ENCODE measurements at places on chromosomes 5 and 9. TPM values are rescaled to one million over a fixed set of nuclear protein-coding genes. Genes with fewer than 3 reads are reported as not detected.

DNA sequence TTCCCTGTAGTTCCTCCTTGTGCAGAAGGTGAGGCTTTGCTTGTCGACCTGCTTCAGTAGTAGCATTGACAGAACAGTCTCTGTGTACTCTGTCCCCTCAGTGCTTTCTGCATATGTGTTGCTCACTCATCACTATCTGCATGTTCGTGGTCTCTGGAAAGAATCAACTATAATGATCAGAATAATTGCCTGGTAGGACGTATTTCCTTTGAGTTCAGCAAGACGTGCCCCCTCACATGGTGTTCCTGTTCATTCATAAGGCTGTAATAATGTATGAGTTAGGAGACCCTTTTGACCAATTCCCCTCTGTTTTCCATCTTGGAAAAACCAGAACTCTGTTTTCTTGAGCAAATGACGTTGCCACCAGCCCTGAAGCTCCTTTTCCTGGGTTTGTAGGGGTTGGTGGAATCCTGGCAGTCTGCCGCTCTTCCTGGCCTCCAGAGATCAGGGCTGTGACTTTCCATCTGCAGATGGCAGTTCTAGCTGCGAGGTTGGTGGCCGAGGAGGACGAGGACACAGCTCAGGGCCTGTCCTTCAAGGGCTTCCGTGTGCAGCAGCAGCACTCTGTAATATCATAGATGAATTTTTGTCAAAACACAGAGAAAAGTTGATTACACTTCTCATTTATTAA, 61.9 kb downstream of the EXOSC2 start:
- no peak overlapping the region for H3K27ac ChIP-seq
- H3K4me3 ChIP-seq, result no peak overlapping the region
- no peak for DNase-seq

The IRX2 gene
- total RNA-seq, result 16.7 TPM

GRCh38 chr9:134381671-134382516, 55.6 kb downstream of the RXRA start:
- no peak for DNase-seq
- no peak overlapping the region for H3K4me3 ChIP-seq
- H3K36me3 ChIP-seq, result no peaks in the 10 kb centered on the region

The ITGA1 gene
- total RNA-seq, result 27.4 TPM
